ENCODE measurements at places on chromosomes 1 and 21.

DNA sequence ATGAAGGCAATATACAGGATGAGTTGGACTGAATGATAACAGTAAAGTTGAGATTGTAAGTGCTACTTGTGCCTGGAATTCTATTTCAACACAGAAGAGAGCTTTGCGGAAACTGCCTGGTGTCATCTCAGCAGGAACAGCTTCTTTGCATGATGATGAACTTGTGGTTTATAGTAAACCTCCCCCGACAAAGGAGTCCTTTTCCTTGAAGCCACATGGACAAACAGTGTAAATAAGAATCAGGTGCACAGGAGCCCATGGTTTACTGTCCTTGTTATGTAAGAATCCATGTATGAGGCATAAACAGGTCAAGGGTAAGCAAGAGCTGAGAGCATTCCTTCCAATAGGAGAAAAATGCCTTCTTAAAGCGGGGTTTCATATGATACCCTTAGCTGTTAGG lies 66.2 kb downstream of the PCNX2 start:
- DNase-seq, result no peak

DNA sequence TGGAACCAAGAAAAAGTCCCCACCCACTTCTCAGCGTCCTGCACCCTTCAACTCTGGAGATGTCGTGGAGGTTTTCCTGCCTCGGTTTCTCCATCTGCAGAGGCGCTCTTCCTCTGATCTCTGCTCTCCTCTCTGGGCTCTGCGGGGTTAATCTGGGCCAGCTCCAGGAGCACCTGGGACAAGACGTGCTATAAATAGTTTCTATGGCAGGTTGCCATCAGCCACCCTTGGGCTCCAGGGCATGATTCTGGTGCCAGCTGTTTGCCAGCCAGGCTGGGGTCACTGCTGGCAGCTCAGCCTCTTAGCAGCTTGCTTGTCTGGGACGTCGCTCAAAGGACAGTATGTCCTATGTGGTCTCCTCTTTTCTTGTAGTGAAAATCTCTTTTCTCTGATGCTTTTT lies 137.1 kb downstream of the ACTL8 start:
- DNase-seq, result no peak

DNA sequence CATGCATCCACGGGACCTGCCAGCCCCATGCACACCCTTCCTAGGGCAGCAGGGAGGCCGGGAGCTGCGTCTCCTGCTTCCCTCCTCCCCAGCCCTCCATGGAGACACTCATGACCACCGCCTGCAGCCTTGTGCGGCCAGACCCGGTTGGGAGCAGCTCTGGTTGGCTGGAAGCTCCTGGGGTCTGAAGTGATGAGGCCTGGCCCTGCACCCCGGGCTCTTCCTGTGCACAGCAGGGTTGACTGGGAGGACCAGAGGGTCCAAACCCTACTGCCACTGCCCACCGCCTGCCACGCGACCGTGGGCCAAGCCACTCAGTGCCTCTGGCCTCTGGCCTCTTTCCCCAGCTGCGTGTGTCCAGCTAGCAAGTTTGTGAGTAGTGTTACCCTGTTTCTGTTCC lies 111.1 kb upstream of the COL6A1 start:
- no peak for DNase-seq

- no peak for DNase-seq
Measured at GRCh38 chr21:25493722-25494121, 113.6 kb downstream of the MRPL39 start.

DNA sequence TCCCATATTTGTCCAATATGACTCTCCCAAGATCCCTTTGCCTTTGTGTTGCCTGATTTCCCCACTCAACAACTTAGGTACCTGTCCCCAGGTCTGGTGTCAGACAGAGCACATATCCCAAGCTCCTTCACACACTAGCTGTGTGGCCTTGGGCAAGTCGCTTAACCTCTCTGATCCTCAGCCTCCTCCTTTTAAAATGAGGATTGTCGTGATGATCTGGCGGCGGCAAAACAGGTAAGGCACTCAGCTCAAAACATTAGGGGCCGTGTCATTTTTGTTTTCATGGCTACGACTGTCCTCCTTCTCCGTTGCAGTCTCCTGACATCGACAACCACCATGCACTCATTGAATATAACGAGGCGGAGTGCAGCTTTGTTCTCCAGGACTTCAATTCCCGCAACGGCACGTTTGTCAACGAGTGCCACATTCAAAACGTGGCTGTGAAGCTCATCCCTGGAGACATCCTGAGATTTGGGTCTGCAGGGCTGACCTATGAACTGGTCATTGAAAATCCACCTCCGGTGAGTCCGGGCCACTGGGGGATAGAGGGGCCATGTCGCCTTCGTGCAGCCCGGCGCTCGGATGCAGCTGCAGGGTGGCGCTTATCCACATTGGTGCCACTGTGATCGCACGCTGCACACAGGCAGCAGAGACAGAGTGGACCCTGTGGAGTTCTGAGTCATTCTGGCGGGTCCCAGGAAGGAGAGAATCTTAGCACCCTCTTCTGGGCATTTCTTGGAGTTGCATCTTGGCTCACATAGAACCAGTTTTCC lies 25.2 kb downstream of the FHAD1 start:
- no peak for DNase-seq

GRCh38 chr1:81420760-81421159 lies 380.0 kb upstream of the ADGRL2 start:
- DNase-seq, result no peak

GRCh38 chr1:247286134-247286670 lies 30.3 kb downstream of the VN1R5 start:
- no peak for DNase-seq

- no peak for DNase-seq
Measured at GRCh38 chr1:32619701-32620485, 30.5 kb downstream of the ZBTB8OS start.

DNA sequence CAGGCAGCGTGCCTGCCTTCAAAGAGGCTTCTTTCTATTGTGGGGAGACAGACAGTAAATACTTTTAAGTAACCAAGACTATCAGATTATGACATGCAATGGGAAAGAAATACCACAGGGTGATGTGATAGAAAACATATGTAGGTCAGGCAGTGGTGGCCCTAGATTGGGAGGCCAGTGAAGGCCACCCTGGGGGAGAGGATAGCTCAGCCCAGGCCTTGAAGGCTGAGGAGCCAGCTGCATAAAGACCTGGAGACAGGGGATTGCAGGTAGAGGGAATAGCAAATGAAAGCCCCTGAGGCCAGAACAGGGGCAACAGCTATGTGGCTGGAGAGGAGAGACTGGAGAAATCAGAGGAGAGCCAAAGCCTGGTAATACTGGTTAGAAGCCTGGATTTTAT lies 4.0 kb downstream of the SOX13 start:
- no peak for DNase-seq

GRCh38 chr21:43364851-43365424 lies 62.0 kb downstream of the SIK1 start:
- no peak for DNase-seq

DNA sequence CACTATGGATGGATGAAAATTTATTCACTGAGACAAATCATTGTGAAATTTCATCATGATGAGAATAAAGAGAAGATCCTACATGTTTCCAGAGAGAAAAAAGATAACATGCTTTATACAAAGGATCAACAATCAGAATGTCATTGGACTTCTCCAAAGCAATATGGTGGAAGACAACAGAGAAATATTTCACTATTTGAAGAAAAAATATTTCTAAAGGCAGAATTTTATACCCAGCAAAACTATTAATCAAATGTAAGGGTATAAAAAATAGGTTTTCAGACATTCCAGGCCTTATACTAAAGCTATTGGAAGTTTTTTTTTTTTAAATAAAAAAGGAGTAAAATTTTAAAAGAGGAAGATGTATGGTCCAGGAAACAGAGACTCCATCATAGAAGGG lies 100.6 kb upstream of the OLIG2 start:
- DNase-seq, result no peak

DNA sequence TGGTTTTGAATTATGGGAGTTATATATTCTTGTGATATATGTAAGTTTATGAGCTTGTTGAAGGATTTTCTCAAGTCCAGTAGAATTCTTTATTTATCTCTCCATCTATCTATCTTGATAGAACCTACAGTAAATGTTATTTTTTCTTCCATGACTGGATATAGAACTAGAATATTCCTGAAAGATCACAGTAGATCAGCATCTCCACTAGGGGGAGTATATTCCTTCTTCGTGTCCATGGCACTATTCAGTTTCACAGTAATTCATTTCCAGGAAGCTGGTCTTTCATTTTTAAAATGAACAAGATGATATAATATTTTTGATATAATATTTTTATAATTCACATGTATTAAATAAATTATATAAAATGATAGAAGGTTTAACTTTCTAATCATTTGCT lies 18.8 kb downstream of the TMPRSS15 start:
- DNase-seq, result no peak

- no peak for DNase-seq
Measured at GRCh38 chr1:212771341-212771740, 20.2 kb downstream of the NSL1 start.

DNA sequence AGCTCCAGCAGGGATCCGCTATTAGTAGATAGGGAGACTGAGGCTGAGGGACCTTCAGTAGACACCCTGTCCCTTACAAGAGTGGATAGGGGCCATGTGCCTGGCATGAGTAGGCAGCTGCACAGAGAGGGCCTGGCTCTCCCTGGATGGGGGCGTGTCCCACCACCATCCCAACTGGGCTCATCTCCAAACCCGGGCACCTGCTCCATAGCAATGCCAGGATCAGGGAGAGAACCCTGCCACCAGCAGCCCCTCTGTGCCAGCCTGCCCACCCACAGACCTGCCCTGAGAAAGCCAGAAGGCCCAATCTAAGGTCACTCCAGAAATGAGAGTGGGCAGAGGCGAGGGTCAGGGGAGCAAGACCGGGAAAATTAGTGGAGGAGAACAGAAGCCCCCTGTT lies 121.3 kb downstream of the GRIK3 start:
- DNase-seq, result no peak

DNA sequence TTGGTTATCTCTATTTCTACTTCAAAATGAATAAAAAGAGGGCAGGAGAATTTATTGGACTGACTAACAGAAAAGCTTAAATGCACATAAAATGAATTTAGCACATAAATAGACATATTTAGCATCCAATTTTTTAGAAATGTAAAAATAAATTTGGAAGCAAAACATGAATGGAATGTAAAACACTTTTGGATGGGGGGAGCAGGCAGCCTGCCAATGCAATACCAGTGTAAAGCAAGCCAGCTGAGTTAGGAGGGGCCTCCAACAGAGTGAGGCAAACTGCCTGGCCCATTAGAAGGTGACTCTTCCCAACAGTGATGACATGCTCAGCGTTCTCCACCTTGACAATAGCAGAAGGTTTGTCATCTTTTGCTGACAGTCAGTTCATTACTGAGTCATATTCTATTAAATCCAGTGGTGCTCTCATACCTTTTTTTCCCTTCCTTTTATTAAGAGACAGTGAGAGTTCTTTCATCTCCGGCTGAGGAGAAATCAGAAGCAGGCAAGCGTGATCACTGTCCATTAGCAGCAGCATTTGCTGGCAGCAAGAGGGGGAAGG lies 19.5 kb upstream of the EXO1 start:
- no peak for DNase-seq

- DNase-seq, result no peak
Measured at GRCh38 chr1:55209247-55209646, 5.9 kb downstream of the USP24 start.

- no peak for DNase-seq
Measured at GRCh38 chr21:39020751-39021477, 162.3 kb downstream of the PSMG1 start.

DNA sequence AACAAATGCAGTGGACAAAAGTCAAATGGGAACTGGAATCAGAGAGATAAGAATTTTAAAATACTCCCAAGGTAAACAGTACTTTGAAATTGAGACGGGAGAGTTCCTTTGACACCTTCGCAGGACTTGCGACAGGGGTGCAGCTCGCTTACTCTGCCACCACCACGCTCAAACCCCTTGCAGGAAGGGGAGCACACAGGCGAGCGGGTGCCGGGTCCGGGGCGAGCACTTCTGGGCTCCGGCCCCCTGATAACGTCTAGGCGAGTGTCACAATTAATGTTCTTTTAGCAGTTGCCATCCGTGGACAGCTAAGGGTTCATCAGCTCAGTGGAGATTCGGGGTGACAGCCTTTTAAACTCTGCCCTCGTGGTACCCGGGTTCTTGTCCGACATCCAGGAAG lies 37.4 kb downstream of the CLDN17 start:
- no peak for DNase-seq

- no peak for DNase-seq
Measured at GRCh38 chr1:212975111-212975918, 25.0 kb downstream of the VASH2 start.

- no peak for DNase-seq
Measured at GRCh38 chr1:90943966-90944365, 77.9 kb downstream of the ZNF644 start.

DNA sequence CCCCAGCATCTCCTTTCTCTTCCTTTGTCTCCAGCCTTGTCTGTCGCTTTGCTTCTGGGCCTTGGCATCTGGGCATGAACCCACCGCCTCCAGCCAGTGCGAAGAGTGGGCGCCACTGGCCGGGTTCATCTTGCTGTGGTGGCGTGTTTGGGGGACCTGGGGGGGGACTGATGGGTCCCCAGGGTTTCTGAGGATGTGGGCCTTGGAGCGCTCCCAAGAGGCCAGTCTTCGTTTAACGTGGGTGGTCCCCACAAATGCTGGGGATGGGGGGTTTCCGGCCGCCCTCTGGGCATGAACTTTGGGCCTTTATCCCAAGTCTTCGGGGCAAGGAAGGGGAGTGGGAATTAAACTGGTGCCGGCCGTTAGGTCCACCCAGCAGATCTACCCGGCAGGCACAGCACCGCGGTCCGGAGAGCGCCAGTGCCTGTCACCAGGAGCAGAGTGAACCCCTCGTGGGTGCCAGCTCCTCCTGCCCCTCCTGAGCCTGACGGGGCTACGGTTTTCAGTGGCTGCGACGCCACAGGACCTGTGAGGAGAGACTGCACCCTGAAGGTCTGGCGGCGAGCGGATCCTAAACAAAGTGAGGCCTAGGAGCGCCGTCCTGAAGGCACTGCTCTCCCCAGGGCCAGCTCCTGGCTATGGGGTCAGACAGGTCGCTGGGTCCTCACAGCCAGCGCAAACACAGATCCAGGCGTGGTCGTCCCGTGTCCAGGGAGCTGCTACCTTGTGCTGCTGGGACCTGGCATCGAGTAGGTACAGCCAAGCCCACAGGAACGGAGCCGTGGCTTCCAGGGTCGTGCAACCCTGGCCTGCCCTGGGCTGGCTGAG lies 12.1 kb upstream of the C1orf174 start:
- DNase-seq, result no peak

- peak; percentile 94 for DNase-seq
Measured at GRCh38 chr1:112715264-112716053, at the start of gene PPM1J. PPM1J (minus strand) TSS chr1:112715332; CDS start chr1:112715301, 31 bp downstream.

DNA sequence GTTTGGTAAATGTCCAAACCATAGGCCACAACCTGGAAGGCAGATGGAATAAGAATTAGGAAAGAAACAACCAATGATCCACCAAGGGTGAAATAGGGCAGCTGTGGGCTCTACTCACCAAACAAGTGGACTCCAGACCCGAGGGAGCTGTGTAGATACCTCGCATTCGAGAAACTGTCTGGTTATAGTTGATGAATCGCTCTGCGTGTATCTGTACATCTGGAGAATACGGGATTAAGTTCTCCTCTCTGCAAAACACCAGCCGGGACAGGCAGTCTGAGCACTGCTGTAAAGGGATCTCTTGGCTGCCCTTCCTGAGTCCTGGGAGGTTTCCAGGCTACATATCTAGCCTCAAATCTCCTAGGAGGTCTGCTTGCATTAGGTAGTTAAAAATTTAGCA lies 9.4 kb upstream of the UBR4 start:
- no peak for DNase-seq
